T-helper 2 cell (primary cell): ENCODE measurements at places on chromosomes 12 and 14.

GRCh38 chr12:119940897-119941296 lies 48.1 kb upstream of the BICDL1 start:
- no peak for DNase-seq

DNA sequence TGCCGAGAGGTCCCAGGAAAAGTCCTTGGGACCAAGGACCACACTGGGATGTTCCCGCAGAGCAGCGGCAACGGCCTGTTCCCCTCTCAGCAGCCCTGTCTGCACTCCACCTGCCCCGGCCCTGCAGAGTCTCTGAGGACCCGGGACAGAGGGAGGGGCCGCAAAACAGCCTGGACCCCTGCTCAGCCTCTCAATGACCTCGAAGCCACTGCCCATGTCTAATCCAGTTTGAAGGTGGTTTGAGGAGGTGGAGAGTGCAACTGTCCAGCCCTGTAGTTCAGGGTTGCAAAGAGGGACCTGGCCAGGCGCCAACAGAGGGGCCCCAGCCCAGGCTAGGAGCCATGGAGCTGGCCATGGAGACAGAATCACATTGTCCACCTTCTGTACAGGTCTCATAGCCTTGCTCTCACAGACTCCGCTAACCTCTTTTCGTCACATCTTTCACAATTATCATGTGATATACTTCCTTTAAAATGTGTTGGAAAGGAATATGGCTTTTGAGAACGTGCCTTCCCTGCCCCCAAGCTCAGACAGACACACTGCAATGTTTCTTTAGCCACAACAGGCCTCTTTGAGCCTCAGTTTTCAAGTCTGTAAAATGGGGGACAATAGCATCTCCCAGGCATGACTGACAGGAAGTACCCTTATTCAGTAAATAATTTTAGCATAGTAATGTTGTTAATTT lies 49.3 kb downstream of the ACTN1 start:
- no peak for DNase-seq

- DNase-seq, result no peak
These were observed 14.8 kb downstream of the IRAK3 start for GRCh38 chr12:66203820-66204219.

DNA sequence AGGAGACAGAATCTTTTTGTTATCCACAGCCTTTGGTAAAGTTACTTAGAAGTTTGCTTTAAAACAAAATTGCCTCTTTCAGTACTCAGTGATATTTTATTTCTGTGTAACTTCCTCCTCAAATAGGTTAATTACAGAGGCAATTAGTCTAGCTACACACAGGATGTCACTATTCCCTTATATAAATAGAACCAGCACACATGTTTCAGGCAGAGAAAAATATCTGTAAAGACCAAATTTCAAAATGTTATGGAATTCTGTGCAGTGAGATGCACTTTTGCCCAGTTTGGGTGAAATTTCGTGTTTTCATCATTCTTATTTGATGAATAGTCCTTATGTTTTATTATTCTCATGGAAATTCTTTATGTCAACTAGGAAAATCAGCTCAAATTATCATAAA lies 410.6 kb upstream of the SOX5 start:
- DNase-seq, result no peak
